Heart left ventricle (tissue), 16 donors: ENCODE measurements at places on chromosomes 7 and 10. TPM values are rescaled to one million over a fixed set of nuclear protein-coding genes. Genes with fewer than 3 reads are reported as not detected.

ZFYVE27 gene
- 9.5 TPM for polyA plus RNA-seq

CREB5 gene
- polyA plus RNA-seq = 15.2 TPM

SEMA3E gene
- 0.08 TPM for polyA plus RNA-seq

PKD2L1 gene
- not detected for polyA plus RNA-seq

HOXA6 gene
- not detected for polyA plus RNA-seq

SHOC2 gene
- 31.6 TPM for polyA plus RNA-seq
